ENCODE measurements at places on chromosomes 13 and 19.

- no peak for DNase-seq
These were observed 71.0 kb downstream of the ERICH6B start for GRCh38 chr13:45544520-45544919.

DNA sequence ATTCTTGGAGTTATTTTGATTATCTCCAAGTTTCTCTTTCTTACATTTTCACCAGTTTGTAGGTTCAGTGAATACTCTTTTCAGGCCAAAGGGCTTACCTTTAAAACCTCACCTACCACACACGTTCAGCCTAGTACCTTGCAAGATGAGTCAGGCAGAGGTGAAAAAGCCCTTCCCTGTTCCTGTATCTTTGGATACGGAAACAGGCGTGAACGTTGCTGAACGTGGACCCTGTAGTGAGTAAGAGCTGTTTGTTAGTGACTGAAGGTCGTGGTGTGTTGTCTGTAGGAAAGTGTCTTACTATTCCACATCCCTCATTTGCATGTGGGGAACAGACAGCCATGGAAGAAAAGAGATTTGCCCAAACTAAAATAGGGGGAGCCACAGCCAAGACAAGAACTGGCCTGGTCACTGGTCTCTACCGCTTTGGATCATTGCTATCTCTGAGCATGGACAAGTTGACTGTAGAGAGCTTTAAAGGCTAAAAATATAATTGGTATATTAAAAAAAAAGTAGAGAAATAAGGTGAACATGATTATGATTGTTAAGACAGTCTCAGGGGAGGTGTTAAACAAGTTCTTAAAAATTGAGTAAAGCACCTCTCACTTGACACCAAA, 3.5 kb downstream of the CEBPG start:
- no peak for DNase-seq

GRCh38 chr13:41650706-41651105, 193.4 kb downstream of the RGCC start:
- DNase-seq = no peak

DNA sequence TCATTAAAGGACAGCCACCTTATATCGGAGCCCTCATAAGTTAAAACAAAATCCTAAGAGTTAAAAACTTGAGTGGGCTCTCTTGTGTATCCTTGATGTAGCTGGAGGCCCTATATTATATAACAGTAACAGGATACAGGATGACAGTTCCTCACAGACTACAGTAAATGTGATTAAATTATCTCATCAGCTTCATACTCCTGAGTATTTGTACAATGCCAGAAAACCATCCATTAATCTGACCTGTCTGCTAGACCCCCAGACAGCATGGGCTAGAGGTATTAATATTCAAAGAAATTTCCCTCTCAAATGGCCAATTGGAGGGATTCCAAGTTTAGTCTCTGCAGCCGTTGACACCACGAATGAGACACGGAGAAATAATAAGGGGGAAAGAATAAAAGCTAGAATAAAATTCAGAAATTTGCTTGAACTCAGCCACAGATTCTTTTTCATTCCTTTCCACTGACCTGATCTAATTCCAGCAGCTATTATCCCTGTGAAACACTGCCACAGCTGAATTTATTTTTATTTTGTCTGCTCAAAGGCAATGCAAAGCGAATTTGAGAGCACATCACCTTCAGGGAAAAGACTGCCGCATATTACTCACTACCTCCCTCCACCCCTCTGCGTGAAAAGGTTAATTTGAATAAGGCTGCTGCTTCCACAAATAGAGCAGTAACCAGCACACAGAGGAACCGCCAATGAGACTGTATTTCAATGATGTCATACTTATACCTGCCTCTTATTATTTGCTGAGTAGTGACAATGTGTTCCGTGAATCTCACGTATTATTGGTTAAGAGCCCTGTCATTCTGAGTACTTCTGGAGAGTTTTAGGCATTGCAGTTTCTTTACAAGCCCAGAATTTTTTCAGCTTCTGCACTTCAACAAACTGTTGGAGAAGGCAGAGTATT, 155.9 kb upstream of the KLF12 start:
- DNase-seq = no peak

- peak; percentile 54 for DNase-seq
These were observed 22.6 kb downstream of the ZSWIM4 start for GRCh38 chr19:13817615-13818371.

GRCh38 chr19:2237051-2237868, 636 bp downstream of the SF3A2 start:
- no peak for DNase-seq

GRCh38 chr19:41018736-41019290, 27.7 kb downstream of the CYP2B6 start:
- no peak for DNase-seq

DNA sequence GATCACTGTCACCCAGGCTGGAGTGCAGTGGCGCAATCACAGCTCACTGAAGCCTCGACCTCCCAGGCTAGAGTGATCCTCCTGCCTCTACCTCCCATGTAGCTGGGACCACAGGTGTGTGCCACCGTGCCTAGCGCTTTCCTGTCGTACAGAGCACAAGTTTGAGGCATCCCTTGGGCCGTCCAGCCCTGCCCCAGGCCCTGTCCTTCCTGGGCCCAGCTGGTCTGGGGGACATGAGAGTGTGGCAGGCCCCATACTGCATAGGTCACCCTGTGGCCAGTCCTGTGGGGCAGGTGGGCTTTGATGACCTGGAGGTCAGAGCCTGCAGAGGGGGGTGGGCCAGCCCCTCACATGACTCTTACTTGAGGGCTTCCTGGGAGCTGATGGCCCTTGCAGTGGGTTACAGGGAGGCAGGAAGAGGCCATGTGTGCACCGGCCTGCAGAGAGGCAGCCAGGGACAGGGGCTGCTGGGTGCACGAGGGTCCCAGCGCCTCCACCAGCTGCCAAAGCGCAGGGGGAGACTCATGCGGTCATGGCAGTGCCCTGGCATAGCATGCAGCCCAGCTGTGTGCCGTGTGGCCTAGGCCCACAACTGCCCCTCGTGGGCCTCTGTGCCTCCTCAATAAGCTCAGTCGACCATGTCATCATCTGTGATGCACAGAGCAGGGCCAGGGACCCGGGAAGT, 61.4 kb downstream of the KDM4B start:
- no peak for DNase-seq

DNA sequence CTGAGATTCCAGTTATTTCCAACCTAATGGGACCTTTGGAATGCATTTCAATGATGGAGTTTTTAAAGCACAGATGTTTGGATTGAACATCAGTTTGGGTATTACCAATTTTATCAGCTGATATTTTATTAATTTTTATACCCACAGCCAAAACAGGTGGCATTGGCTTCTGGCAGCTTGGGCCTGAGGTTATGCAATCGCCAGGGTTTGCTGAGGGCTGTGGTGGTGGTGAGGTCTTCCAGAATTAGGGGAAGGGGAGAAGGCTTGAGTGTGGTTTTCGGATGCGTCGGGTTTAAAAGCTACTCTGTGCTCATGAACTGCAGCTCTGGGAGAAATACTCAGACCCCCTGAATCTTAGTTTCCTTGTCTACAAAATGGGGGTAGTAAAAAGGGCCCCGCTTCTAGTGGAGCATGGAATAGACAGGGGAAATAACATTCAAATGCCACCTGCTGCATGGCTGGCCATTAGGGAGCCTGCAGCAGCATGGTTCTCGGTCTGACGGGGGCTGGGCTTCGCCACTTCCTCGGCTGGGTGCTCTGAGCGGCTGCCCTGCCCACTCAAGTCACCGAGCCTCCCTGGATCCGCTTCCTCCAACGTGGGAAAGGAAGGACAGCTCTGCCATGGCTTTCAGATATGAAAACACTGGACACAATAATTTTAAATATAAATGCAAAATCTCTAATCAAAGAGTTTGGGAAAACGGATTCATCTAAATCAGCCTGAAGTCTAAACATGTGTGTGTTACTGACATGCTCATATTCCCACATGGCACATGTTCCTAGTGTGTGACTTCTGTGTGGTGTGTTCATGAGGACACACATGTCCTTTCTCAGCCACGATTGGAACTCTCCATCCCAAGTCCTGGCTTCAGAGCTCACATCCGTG, 35.2 kb downstream of the ADPRHL1 start:
- no peak for DNase-seq

DNA sequence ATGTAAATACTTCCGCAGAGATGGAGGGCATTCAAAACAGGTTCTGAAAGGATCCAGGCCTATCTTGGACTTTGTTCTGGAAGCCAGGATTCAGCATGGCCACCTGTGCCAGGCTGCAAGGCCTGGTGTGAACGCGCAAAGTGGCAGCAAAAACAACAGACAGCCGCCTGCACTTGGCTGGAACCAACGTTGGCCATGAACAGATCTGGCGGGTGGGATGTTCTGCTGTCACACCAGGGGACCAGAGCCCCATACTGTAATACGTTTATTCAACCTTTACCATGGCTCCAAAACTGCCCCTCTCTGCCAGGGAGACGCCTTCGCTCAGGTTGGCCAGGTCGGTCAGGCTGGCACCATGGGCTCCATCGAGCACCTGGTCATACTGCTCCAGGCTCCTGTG, 69.7 kb downstream of the EPS15L1 start:
- DNase-seq = no peak

DNA sequence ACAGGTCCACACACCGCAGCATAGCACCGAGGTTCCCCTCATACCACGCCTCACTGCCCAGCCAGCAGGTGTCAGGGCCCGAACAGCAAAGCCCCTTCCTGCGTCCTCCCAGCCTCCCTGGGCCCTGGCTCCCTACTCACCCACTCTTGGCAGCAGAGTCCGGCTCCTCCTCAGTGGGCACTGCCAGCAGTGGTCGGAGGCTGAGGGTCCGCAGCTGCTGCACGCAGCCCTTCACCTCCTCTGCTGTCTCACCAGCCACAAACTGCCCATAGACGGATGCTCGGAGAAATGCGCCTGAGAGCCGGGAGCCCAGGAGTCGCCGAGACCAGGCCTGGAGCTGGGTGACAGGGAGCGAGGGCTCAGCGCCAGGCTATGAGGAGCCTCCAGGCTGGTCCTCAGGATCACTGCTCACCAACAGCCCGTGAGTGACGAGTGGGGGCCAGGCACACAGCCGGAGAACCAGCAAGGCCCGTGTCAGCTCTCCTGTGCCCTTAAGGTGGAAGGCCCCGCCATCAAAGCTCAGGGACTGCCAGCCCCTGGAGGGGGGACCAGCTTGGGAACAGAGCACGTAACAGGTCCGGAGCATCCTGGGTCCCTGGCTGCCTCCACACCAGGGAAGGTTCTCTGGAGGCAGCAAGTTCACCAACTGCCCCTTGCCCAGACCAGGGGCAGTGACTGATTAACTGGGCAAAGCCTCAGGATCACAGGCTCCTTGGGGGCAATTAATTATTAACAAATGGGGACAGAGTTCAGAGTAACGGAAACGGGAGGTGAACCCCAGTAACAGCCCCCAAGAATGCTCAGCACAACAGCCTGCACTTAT, at the start of gene PRODH2:
TSS of gene PRODH2 (minus strand) at position 626 of the 823 bp plus-strand sequence. CDS start at position 586, 40 bp downstream.
- no peak for DNase-seq

GRCh38 chr13:70253834-70254233, 145.6 kb upstream of the KLHL1 start:
- DNase-seq = no peak

- peak; percentile 74 for DNase-seq
These were observed 15.3 kb downstream of the TTYH1 start for GRCh38 chr19:54430306-54431254.

DNA sequence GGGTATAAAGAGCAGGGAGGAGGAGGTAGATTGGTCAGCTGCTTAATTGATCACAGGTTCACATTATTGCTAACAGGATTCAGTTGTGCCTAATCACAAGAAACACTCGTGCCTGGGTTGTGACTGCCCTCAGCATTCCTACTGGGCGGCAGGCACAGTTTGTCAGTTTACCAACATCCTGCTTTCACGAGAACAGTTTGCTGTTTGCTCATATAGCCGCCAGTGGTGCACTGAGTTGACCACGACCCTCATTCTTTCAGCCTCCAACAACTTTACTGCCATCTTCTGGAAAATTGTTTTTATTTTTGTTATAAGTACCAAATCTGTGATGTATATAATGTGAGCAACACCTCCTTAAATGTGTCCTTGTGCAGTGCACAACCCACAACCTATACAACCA, 16.2 kb upstream of the IFT88 start:
- no peak for DNase-seq

DNA sequence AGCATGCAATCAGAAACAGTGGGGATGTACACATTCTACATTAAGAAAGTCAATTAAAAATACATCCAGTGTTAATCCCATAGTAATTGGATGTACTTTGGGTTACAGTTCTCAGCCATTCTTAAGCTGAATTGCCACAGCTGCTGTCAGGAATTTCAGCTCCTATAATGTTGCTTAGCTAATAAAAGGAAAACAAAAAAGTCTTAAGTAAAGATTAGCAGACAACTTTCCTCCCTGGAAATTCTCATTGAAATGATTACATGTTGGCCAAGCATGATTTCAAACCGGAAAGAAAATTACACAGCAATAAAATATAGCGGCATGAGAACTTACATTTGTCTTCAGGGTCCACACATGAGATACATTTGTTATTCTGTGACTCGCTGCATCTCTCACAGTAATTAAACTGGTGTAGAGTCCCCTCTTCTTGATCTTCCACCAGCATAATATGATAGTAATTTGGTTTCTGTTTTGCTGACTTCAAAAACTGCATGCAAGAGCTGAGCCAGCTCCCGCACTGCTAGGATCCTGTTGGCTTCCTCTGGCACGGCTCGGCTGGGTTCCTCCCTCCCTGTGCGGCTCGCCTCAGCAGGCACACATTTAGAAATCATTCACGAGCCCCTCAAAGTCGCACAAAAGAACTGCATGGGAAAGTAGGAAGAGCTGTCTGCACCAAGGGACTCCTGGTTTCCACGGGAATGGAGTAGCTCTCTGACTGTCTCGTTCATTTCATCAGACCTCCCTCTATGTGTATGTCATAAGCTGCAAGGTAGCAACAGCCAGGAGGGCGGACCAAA, at the start of gene HTR2A:
TSS of gene HTR2A (minus strand) at position 713 of the 797 bp plus-strand sequence. CDS start 1,147 bp downstream, outside the sequence.
- DNase-seq = peak; percentile 21

GRCh38 chr19:29528350-29528945, 2.7 kb downstream of the VSTM2B start:
- peak; percentile 45 for DNase-seq

DNA sequence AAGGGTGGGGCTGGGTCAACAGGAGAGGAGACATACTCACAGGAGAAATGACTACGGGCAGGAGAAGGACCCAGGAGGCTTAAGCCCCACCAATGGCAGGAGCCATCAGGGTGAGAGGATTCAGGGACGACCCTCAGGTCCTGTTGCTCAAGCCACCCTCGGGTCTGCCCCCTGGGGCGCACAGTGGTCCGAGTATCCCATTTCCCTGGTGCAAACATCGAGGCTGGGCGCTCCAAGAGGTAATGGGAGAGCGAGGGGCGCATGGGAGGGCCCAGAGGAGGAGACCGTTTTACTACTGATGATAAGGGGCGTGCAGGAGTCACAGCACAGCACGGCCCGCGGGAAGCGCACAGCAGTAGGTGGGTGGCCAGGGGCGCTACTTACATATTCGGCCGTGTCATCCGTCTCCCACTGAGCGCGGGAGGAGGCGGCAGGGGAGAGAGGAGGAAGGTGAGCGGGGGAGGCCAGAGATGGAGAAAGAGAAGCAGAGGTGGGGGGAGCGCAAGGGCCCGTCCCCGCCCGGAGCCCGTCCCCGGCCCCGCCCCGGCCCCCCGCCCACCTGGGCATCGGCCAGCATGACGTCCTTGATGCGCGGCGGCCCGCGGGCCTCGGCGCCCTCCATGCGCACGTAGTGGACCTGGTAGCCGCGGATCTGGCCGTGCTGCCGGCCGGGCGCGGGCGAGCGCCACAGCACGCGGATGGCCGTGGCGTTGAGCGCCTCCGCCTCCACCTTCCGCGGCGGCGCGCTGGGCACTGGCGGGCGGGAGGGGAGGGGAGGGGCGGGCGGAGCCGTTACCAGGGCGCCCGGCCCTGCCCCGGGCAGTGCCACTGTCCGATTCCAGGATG, 111.5 kb downstream of the PTPRS start:
- DNase-seq = no peak

GRCh38 chr19:57903618-57904184, 12.7 kb downstream of the ZNF417 start:
- DNase-seq = no peak
